Kidney epithelial cell (primary cell): ENCODE measurements at places on chromosomes 5 and 9.

GRCh38 chr5:181152406-181152805 lies 5.0 kb downstream of the OR2V2 start:
- DNase-seq, result peak; percentile 61

DNA sequence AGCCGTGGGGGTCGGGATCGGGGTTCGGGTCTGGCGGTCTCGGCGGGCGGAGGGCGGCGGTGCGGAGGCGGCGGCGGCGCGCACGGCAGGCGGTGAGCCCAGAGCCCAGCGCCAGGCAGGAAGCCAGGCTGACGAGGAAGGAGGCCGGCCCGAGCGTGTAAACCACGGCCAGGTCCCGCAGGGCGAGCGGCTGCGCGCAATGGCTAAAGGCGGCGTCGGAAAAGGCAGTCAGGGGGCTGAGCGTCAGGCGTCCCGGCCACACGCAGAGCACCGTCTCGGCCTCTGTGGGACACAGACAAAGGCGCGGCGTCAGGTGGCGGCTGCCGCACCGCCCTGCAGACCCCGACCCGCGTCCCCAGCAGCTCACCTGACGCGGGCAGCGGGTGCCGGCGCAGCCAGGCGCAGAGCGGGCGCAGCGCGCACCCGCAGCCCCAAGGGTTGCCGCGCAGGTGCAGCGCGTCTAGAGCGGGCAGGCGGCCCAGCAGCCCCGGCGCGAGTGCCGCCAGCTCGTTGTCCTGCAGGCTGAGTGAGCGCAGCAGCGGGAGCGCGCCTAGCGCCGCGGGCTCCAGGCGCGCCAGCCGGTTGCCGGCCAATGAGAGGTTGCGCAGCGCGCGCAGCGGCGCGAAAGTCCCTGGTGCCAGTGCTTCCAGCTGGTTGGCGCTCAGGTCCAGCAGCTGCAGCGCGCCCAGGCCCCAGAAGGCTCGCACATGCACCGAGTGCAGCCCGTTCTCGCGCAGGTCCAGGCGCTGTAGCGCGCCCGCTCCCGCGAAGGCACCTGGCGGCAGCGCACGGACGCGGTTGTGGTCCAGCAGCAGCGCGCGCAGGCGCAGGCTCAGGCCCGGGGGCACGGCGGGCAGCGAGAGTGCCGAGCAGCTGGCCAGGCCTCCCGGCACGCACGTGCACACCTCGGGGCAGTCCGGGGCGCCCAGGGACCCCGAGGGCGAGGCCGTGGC lies 671 bp downstream of the LRRC26 start:
- DNase-seq, result no peak

DNA sequence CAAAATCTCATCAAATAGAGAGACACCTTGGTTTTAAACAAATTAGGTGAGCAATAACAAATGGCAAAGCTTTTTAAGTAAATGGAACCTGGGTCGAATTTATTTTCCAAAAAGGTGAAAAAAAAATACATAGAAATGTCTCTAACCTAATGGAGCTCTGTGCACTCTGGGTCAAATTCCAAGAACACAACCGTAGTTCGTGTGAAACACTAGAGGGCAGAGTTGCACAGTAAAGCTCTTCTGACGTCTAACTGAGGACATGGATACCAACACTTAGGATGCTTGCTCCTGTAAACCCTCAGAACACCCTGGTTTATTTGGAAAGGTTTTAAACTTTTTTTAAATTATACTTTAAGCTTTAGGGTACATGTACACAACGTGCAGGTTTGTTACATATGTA lies 18.9 kb downstream of the MARCHF11 start:
- peak; percentile 25 for DNase-seq

DNA sequence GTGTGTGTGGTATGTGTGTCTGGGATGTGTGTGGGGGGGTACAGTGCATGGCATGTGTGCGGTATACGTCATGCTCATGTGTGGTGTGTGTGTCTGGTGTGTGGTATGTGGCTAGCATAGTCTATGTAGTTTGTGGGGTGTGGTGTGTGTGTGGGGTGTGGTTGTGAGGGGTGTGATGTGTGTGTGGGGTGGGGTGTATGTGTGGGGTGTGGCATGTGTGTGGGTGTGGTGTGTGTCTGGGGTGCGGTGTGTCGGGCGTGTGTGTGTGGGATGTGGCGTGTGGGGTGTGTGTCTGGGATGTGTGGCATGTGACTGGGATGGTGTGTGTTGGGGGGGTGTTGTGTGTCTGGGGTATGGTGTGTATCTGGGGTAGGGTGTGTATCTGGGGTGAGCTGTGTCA lies 52.3 kb downstream of the SECISBP2 start:
- DNase-seq, result no peak

- no peak for DNase-seq
These were observed 14.9 kb upstream of the LRRTM2 start for GRCh38 chr5:138889994-138890393.

DNA sequence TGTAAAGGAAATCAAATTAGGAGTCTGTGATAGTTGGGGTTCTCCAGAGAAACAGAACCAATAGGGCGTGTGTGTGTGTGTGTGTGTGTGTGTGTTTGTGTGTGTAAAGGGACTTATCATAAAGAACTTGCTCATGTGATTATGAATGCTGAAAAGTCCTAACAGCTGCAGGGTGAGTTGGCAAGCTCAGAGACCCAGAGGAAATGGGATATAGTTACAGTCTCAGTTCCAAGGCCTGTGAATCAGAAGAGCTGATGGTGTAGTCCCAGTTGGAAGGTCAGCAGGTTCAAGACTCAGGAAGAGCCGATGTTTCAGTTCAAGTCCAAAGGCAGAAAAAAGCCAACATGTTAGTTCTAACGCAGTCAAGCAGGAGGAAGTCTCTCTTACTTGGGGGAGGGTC lies 214.2 kb downstream of the ELAVL2 start:
- no peak for DNase-seq

DNA sequence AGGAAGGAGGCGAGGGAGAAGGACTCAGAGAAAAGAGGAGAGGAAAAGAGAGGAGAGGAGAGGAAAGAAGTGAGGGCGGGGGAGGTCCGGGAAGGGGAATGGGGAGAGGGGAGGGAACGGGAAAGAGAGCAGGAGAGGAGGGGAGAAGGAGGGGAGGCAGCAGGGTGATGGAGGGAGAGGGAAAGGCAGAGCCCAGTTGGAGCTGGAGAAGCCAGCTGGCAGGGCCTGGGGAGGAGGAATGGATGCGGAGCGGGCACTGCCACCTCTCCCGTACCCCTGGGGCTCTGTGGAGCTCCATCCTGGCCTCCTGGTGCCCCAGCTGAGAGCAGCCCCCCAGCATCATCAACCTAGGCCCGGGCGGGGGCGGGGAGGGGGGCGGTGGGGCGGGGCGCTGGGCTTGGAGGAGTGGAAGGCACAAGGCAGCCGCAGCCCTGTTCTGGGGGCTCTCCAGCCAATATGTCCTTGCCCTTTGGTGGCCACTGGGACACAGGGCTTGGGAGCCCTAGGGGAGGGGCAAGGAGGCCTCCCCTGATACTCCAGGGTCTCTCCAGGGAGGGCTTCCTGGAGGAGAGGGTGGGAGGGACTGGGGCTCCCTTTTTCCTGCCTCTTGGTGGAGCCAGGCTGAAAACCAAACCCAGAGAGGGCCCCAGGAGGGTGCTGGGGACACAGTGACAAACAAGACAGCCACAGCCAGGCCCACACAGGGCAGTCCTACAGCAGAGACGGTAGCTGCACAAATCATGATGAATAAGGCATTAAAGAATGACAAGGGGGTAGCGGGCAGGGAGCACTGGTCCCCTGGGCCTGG lies 123.7 kb downstream of the C9orf50 start:
- DNase-seq, result no peak

GRCh38 chr5:113218906-113219517 lies 215.8 kb downstream of the TSSK1B start:
- DNase-seq, result no peak

GRCh38 chr5:36150676-36151433 lies 832 bp downstream of the LMBRD2 start:
- DNase-seq, result no peak

DNA sequence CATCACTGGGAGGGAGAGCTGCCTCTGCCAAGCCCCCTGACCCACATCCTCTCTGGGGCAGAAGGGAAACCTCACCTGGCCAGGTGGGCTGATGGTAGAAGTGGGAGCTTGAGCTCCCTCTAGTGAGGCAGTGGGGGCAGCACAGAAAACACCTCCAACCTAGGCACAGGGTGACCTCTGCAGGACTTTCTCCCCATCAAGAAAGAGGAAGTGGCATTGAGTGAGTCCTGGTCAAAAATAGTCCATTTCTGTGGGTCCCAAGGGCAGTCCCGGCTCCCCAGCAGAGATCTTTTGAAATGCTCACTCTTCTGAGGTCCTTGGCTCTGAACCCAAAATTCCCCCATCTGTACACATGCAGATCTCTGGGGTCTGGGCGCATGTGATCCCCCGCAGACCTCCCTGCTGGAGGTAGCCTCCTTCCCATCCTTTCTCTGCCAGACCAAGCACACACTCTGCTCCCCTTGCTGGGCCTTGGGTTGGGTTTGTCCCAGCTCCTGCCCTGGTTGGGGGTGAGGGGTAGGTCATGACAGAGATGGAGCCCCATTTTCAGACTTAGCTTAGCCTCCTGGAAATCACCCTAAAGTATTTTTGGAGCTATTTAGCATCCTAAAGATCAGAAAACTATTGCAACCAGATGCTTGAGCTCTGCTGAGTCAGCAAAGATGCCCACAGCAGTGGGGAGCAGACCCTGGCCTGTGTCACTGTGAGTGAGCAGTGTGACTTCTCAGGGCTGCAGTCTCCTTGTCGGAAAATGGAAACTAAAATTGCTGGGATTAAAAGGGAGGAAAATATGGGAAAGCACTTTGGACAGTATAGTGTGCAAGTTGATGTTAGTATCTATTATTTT lies 41.6 kb upstream of the LCP2 start:
- no peak for DNase-seq

GRCh38 chr9:14320271-14321181 lies 6.6 kb upstream of the NFIB start:
- DNase-seq, result no peak

DNA sequence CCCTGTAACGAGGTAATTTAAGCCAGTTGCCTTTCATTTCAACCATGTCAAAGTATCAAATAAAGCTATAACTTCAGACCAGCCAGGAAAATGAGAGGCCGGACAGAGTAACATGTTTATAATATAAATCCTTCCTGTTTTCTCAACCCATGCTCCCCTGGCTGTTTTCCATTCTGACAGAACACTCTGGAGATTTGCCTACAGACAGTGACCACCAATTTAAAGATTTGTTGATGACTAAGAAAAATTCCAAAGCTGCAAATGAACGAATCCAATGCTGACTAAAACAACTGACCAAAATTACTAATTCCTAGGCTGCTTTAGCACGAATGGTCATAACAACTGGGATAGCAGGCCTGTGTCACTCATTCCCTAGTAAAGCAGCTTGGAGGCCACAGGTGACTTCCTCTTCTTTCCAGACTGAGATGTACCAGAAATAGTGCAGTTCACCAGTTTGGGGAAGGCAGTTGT lies 141.4 kb downstream of the AOPEP start:
- DNase-seq, result no peak

- DNase-seq, result no peak
These were observed at the start of gene LPCAT1 for GRCh38 chr5:1523793-1524480. Gene LPCAT1 (minus strand): TSS chr5:1523960. CDS start chr5:1523844, 116 bp downstream.

DNA sequence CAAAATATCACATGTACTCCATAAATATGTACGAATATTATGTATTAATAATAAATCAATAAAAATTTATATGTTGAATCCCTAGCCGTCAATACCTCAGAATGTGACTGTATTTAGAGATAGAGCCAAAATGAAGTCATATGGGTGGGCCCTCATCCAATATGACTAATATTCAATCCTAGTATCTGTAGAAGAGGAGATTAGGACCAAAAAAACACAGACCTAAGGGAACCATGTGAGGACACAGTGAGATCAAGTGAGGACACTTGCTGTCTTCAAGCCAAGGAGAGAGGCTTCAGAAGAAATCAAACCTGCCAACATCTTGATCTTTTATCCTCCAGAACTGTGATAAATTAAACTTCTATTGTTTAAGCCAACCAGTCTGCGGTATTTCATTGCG lies 3.7 kb upstream of the AMACR start:
- no peak for DNase-seq

GRCh38 chr9:128523199-128523925 lies 18.8 kb downstream of the GLE1 start:
- DNase-seq, result no peak

GRCh38 chr5:156698323-156698722 lies 151.8 kb upstream of the PPP1R2B start:
- no peak for DNase-seq

DNA sequence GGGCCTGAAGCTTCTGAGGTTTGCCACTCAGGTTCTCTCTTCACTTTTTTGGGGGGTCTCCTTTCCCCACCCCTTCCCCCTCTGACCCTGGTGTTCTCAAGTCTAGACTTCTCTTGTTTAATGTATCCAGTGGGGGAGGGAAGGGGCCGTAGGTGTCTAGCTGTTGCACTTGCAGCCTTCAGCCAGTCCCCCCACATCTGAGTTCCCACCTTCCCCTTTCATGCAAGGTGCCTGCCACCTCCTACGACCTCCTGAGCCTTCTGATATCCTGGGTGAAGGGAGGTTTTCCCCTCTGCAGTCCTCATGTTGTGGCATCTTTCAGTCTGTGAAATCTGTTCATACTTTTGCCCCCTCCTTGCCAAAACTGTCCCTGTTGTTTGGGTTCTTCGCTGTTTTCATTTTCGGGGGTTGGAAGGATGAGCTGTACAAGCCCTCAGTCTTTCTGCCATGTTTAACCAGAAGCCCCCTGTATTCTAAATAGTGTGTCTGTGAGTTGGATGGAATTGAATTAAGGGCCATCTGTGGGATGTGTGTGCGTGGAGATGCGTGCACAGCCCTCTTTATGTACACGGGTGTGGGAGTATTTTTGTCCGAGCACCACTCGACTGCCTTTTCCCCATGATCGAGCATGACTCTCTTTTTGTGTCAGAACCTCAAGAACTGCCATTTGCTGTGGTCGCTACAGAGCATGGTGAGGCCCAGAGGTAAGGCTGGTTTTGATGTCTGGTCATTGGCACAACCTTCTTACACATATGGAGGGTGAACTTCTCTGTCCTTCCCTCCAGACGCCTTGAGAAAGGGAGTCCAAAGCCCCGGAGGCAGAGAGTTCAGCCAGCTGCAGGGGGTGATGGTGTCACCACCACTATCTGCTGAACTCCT lies 23.6 kb downstream of the PRRC2B start:
- no peak for DNase-seq

- DNase-seq, result no peak
These were observed 12.6 kb upstream of the FAM163B start for GRCh38 chr9:133621725-133622267.

- no peak for DNase-seq
These were observed 124.0 kb upstream of the PPP1R26 start for GRCh38 chr9:135355521-135356011.

DNA sequence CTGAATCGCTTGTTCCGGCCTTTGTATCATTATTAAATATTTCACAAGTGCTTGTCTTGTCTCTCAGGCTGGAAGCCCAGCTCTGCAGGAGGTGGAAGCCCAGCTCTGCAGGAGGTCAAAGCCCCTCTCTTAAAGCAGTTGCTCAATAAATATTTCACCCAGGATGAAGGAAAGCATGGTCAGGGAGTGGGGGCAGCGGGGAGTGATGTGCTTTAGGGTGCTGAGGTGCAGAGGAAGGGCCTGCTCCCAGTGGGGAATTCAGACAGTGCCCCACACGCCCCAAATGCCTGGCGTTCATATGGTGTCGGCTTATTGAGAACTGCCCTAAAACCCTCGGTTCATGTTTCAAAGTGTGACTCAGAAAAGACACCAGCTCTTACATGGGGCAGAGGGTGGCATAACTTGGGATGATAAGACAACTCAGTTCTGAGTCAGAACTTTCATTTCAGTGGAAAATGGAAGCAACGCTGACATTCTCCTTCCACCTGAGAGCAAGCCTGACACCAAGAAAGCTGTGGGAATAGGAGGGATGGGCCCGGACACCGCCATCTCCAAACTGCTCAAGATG lies 114.3 kb upstream of the DAP start:
- DNase-seq, result no peak
